ENCODE measurements at places on chromosomes 1 and 21.
A peak's percentile ranks its signal among the peaks of the same experiment; 100 is the strongest.

- peak; percentile 80 for DNase-seq
Observed at GRCh38 chr1:181105134-181106021, 16.9 kb downstream of the IER5 start.

- no peak for DNase-seq
Observed at GRCh38 chr1:218752126-218752525, 407.0 kb downstream of the TGFB2 start.

DNA sequence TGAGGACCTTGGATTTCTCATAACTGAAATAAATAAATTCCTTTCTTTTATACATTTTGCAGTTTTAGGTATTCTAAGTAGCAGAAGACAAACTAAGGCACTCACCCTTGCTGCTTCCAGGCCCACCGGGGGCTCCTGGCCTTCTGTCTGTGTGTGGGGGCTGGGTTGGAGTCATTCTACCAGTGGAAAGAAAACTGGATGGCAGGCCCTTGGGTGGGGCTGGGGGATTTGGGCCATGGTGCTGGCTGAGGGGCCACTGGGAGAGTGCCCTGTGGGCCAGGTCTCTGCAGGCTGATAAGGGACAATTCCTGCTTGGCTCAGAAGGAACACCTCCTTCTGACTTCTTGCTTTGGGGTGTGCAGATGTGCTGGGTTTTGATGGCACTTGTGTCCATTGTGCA, 54.0 kb upstream of the CSF3R start:
- DNase-seq, result no peak

- DNase-seq, result no peak
Observed at GRCh38 chr1:19648689-19649088, 4.6 kb downstream of the NBL1 start.

- no peak for DNase-seq
Observed at GRCh38 chr1:231478811-231479210, 49.7 kb upstream of the TSNAX start.

GRCh38 chr1:166432655-166433054, 265.9 kb upstream of the FAM78B start:
- no peak for DNase-seq

DNA sequence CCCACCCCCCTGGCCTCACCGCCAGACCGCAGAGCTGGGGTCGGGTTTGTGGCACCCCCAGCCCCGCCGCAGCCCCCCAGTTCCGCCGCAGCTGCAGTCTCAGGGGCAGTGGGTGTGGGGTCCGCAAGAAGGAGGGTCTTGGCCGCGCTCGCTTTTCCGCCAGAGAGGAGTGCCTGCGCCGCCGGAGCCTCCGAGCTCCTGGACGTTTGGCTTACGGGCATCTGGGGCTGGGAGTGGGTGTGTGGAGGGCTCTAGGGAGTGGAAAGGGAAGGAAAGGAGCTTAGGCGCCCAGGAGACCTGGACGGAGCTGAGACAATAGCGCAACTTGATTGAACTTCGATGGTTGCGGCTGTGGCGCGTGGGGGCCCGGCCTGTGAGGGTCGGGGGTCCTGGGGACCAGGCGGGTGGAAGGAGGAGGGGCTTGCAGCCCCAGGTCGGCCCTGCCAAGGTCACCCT, 88.8 kb upstream of the IPO9 start:
- no peak for DNase-seq

- DNase-seq, result no peak
Observed at GRCh38 chr1:96080925-96081324, 640.7 kb upstream of the PTBP2 start.

DNA sequence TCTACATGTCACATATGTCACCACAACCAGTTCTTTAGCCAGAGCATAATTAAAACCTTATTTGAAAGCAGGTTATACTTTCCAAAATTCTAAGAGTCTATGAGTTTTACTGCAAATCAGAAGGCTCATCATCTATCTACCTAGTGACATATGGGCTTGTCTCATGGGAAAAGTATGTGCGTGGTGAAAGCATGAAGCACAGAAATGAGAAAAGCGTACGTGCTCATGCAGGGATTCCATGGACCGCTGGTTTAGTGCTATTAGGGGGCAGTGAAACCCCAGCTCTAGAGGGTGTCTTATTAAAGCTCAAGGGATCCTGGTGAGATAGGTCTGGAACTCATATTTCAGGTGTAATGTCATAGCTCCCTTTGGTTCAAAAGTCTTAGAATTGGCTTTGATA, 50.2 kb downstream of the FAM163A start:
- DNase-seq, result no peak

GRCh38 chr1:172883844-172884243, 166.9 kb downstream of the TNFSF18 start:
- DNase-seq, result no peak

GRCh38 chr1:239719642-239720258, 333.4 kb downstream of the CHRM3 start:
- no peak for DNase-seq

- DNase-seq, result no peak
Observed at GRCh38 chr1:25879675-25880074, 4.2 kb upstream of the PAQR7 start.

- DNase-seq, result no peak
Observed at GRCh38 chr1:28378906-28379305, 9.4 kb downstream of the PHACTR4 start.

DNA sequence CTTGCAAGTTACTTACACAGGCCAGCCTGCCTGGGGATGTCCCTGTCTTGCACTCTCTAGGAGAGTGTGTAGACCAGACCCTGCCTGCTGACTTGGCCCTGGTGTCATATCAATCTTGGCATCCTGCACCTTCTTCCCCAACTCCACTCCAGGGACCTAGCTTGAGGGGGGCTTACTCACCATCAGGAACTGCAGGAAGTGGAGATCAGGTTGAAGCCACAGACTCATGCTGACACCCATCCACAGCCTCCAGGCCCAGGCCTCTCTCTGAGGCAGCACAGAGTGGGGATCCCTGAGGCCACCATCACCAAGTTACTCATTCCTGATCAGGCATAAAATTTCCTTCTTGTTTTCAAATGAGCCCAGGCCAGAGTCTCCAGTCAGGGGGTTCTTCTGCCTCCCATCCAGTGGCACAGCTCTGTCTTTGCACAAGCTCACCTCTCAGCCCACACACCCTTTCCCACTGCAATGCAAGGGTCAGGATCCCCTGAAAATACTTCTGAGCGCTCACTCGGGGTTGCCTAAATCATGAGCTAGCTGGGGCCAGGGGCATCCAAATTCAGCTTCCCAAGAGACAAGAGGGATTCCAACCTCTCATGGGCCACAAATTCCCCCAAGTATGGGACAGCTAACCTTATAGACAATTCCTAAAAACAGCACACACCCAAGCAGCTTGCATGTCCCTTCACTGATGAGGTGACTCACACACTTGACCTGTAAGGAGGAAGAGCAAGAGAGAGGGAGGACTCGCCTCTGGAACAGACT, 33.5 kb downstream of the CSMD2 start:
- DNase-seq, result no peak

GRCh38 chr1:231233735-231234417, 7.1 kb upstream of the GNPAT start:
- DNase-seq, result no peak

- peak; percentile 67 for DNase-seq
Observed at GRCh38 chr1:28208818-28209441, 23.9 kb downstream of the DNAJC8 start.

- DNase-seq, result no peak
Observed at GRCh38 chr1:87093286-87093685, 178.9 kb downstream of the HS2ST1 start.

GRCh38 chr1:4327142-4327541, 327.3 kb upstream of the AJAP1 start:
- no peak for DNase-seq

DNA sequence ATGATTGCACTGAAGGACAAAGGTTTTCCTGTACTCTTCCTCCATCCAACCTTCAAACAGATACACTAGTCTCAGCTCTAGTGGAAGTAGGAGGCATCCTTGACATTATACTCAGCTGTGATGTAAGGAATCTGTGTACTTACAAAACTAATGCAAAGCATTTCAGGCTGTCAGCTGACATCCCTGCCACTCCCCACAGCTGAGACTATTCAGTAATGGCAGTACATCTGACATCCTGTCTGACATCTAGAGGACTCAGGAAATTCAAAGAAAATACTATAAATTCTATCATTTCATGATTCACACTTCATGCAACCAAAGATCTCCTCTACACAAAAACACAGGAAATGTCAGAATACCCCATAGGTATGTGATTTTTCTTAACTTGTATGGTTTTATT, 325.8 kb downstream of the SMYD3 start:
- no peak for DNase-seq

- no peak for DNase-seq
Observed at GRCh38 chr1:172926070-172926469, 124.7 kb downstream of the TNFSF18 start.

- DNase-seq, result no peak
Observed at GRCh38 chr1:37070126-37070525, 35.8 kb upstream of the GRIK3 start.

GRCh38 chr1:38891753-38892152, 10.4 kb upstream of the GJA9 start:
- no peak for DNase-seq

DNA sequence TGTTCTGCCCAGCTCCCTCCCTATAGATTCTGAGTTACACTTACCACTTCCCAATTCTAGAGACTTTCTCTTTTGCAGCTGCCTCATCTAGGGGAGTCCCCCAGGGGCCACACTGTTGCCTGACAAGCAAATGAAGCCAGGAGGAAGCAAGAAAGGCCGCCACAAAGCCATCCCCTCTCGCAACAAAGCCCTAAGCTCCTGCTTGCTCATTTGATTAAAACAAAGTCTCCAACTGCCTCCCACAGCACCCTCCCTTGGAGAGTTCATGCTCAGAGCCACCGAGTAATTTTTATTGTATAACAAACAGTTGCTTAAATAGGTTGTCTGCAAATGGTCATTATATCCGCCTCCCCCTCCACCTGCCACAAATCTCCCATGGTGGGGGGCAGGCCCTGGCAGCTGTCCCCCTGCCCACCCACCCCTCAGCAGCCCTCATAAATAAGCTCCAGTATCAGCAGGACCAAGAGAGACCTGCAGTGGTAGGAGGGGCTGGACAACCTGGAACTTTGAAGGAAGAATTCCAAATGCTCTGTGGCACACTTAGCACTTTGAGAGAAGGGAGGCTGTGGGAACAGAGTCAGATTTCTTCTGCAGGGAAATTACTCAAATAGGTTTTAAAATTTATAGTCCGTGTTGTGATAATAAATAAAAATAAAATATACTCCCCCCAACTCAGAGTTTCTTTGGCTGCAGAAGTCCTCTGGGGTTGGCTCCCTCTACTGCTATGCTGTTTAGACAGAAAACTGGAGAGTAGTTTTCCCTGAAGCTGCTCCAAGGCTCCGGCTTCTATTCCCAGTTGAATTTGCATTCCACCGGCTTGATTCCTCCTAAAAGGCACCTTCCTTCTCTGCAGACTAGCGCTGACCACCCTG, 237.5 kb downstream of the TTLL7 start:
- no peak for DNase-seq

GRCh38 chr1:244273845-244274619, 177.7 kb downstream of the ADSS2 start:
- DNase-seq, result peak; percentile 69

- no peak for DNase-seq
Observed at GRCh38 chr1:58739856-58740466, 40.1 kb upstream of the MYSM1 start.

DNA sequence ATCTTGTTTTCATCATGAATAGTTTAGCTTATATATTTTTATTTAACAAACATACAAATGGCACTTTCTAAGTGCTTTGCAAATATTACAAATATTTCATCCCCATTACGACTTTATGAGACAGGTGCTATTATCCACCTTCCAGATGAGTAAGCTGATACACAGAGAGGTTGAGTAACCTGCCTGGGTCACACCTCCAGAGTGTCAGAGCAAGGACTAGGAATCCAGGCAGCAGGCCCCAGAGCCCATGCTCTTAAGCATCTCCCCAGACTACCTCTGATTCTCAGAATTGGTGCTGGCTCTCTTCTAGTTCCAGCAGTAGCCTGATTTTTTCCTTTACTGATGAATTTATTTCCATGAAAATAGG, 40.0 kb downstream of the EPHB2 start:
- no peak for DNase-seq

GRCh38 chr1:15080328-15081007, 73.1 kb upstream of the TMEM51 start:
- no peak for DNase-seq

DNA sequence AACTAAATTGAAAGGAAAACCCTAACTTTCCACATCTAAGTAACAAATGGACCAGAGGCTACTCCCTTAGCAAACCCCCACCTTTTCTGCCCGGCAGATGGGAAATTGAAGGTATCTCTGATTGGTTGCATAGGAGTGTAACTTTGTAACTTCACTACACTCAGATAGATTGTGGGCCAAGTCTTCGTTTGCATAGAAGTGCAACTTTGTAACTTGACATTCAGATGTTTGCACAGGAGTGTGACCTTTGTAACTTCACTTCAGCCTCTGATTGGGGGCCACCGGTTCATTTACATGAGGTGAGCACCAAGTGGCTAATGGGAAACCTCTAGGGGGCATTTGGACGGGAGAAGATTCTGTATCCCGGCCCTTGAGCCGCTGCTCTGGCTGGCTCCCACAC, 59.4 kb downstream of the C1orf94 start:
- DNase-seq, result no peak

GRCh38 chr1:225980005-225980836, 18.9 kb downstream of the SDE2 start:
- no peak for DNase-seq

- no peak for DNase-seq
Observed at GRCh38 chr21:42013376-42013775, 3.2 kb upstream of the ZBTB21 start.

- DNase-seq, result no peak
Observed at GRCh38 chr21:14987370-14988170, 77.2 kb downstream of the NRIP1 start.

DNA sequence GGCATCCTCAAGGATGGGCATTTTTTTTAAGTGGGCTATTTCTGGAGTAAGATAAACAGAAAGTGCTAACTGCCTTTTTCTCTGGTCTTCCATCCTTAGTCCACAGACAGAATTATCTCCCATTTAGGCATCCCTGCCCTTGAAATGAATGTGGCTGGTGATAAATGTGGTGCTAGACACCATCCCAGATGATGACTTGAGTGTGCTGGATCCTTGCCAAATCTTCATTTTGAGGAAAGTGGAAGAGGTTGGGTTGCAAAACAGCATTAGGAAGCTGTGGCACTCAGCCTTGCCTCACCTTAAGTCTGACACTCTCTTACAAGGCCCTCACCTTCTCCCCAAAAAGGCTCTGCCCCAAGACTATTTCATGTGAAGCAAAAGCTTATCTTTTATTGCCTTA, 19.2 kb downstream of the MAB21L3 start:
- no peak for DNase-seq

DNA sequence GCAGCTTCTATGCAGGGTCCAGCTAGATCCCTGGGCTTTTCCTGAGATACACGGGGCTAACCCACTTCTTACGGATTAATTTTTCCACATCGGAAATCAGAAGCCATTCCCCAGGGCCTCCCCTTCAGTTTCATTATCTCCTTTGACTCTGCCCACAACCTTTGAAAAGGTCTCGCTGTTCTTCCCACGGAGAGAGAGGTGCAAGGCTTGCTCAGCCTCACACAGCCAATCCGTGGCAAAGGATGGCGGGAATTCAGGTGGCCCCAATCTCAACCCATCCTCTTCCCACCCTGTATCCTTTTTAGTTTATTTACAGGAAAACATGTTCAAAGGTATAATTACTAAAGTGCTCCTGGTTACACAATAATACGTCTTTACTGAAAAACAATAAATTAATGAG, 702 bp upstream of the MAPKAPK2 start:
- DNase-seq, result no peak

GRCh38 chr1:214310777-214311690, 30.1 kb downstream of the SMYD2 start:
- DNase-seq, result no peak

All from dorsolateral prefrontal cortex (tissue), 122 donors.